ENCODE measurements at places on chromosomes 13 and 19.

DNA sequence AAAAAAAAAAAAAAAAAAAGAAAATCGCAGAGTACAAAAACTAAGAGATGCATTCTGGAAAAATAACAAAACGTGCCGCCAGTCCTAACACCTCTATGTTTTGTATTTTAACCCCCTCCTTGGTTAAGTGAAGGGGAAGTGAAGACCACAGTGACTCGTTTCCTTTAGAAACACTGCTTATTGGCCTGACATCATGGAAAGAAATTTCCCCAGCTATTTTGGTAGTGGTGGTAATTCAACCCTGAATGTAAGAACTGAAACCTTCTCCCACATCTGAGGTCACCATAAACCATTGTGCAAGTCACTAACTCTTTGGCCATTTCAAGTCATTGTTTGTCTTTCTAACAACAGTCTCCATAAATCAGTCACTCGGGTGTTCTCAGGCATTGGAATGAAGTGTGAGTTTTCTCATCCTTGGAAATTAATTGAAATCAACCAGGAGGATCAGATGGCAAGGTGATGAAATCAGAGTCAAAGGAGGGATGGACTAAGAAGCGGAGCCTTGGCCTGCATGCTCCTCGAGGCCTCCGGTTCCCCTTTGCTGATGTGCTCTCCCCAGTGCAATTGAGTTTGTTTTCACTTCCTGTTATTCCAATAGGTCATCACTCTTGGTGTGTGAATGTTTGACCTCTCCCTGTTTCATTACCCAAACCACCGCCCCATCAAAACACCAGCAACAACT, 443.9 kb downstream of the FGF9 start:
- peak; percentile 98 for DNase-seq

- DNase-seq = no peak
Measured at GRCh38 chr13:50940509-50940908, 30.9 kb downstream of the RNASEH2B start.

- DNase-seq = peak; percentile 45
Measured at GRCh38 chr19:4556597-4557127, 2.8 kb downstream of the SEMA6B start.

- DNase-seq = no peak
Measured at GRCh38 chr19:4749870-4750590, 26.4 kb upstream of the DPP9 start.

- no peak for DNase-seq
Measured at GRCh38 chr13:40485611-40486517, 180.6 kb downstream of the FOXO1 start.

DNA sequence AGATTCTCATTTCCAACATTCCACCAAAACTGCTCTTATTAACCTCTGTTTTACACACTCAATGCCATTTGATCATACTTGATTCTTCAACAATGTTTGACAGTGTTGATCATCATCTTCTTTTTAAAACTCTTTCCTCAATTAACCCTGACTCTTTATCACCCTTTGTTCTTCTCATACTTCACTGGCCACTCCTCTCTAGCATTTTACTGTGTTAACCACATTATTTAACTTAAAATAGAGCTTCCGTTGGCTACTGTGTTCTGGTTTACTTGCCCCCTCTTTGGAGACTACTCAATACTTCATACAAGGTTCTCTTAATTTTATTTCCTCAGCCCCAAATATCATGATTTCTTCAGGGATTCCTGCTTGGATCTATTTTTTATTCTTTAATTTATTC, 121.1 kb upstream of the SPRY2 start:
- DNase-seq = no peak

- no peak for DNase-seq
Measured at GRCh38 chr13:113324398-113324797, 27.4 kb downstream of the LAMP1 start.

- no peak for DNase-seq
Measured at GRCh38 chr19:18657590-18658365, 20.9 kb downstream of the KLHL26 start.

DNA sequence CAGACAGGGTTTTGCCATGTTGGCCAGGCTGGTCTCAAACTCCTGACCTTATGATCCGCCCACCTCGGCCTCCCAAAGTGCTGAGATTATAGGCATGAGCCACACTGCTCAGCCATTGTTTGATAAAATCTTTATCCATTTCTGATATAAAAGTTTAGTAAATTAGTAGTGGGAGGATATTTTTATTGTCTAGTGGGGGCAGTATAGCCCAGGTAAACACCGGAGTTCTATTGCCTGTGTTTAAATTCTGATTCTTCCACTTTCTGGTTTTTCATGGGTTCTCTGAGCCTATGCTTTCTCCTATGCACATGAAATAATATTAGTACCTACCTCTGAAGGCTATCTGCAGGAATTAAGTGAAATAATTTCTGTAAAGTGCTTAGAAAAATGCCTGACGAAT, 20.1 kb upstream of the ARHGEF18 start:
- DNase-seq = no peak

- DNase-seq = no peak
Measured at GRCh38 chr13:87754097-87754496, 82.9 kb downstream of the SLITRK5 start.

DNA sequence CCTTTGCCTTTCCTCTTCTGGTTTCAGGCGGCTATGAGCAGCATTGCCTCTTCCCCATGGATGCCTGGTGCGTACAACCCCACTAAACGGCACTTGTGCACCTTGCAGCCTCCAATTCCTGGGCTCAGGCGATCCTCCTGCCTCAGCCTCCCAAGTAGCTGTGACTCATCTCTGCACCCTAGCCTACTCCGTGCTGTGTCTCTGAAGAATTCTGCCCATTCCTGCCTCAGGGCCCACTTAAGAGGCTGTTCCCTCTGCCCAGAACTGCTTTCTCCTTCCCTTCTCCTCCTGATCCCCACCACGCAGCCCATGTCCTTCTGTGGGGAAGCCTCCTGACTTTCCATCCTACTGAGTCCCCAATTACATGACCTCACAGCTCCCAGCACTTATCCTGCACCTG, 142.2 kb upstream of the ZNF507 start:
- DNase-seq = no peak

GRCh38 chr13:23870356-23871140, 18.7 kb downstream of the MIPEP start:
- no peak for DNase-seq

DNA sequence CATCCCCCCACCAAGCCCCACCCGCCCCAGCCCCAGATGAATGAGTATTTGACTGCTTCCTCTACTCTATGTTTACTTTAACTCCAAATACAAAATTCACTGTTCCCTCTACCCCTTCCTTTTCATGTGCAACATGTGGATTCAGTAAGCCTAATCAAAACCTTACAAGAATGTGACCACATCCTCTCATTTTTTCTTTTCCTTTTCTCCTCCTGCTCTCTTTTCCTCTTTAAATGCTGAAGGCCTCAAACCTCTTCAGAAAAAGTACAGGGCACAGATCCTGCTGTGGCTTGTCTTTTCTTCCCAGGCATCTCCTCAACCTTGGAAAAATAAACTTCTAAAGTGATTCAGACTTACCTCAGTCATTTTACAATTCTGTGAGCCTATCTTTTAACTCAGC, 119.0 kb downstream of the MYCBP2 start:
- no peak for DNase-seq

- no peak for DNase-seq
Measured at GRCh38 chr19:3837332-3837731, 31.5 kb downstream of the ZFR2 start.

DNA sequence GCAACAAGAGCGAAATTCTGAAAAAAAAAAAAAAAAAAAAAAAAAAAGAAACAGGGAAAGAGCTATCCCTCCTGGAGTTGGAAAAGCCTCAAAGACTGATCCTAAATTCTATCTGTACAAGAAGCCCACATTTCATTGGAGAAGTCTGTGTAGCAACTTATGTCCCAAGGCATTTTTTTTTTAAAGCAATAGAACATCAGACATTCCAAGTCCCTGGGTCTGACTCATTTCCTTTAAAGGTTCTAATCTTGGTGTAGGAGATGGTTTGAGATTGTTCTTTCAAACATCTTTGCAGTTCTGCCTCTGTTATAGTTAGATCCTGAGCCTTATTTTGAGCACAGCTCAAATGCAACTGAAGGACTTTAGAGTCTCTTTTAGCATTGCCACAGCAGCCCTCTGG, 706.5 kb upstream of the MIR17HG start:
- DNase-seq = no peak

- peak; percentile 51 for DNase-seq
Measured at GRCh38 chr19:50340331-50340730, 11.2 kb upstream of the KCNC3 start.

DNA sequence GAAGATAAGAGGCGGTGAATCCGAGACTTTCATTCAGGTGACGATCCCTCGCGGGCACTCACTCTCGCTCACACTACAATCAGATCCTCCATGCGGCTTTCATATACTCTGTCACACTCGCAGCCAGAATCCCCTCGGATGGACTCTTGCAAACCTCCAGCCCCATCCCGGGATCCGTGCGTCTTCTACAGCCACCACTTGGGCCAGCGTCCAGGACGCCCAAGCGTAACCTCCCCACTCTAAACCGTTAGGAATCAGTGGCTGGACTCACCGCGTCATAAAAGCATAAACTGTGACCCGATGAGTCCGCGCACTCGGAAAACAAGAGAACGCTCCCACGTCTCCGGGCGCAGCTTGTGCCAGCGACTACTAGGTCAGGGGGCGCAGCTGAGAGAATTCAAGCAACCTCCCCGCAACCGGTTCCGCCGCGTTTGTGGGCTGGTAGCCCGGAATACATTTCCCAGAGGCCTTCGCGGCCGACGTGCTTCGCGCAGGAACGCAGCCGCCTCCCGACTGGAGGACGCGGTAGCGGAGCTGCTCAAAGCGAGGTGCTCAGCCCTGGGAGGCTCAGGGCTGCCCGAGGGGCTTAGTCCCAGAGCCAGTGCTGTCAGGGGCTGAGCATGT, 27.6 kb downstream of the ZNF607 start:
- peak; percentile 19 for DNase-seq

DNA sequence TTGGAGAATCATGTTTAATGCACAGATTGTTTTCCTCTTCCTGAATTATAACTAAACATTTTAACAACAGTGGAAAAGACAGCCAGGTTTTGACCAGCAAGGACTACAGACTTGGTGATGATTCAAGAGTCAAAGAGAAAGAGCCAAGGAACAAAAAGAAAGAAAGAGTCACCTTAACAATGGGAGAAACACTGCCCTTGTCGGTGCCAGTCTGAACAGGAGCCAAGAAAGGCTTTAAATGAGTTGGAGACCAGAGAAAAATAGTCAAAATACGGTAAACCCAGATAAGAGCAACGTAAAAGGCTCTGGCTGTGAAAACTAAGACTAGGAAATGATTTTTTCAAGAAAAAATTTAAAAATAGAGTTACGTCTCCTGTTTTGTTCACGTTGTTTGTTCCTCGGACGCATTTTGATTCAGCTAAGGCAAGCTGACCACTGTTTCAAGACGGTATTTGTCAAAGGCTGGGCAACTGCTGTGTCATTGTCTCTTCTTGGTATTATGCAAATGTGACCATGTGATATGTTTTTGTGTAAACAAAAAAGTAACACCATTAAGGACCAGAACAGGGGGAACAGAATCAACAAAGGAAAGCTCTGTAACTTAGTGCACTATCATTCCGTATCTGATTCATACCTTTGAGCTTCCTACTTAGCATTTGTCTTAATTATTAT, 634.5 kb downstream of the LIG4 start:
- no peak for DNase-seq

Data from inflammatory macrophage treated with lipopolysaccharide for 4 hours (primary cell).